Bronchial epithelial cell (primary cell): ENCODE measurements at places on chromosomes 4 and X.

- DNase-seq, result no peak
Observed at GRCh38 chr4:185991770-185992169, 77.2 kb upstream of the TLR3 start.

- no peak for DNase-seq
Observed at GRCh38 chr4:176350671-176351070, 30.9 kb downstream of the SPCS3 start.

DNA sequence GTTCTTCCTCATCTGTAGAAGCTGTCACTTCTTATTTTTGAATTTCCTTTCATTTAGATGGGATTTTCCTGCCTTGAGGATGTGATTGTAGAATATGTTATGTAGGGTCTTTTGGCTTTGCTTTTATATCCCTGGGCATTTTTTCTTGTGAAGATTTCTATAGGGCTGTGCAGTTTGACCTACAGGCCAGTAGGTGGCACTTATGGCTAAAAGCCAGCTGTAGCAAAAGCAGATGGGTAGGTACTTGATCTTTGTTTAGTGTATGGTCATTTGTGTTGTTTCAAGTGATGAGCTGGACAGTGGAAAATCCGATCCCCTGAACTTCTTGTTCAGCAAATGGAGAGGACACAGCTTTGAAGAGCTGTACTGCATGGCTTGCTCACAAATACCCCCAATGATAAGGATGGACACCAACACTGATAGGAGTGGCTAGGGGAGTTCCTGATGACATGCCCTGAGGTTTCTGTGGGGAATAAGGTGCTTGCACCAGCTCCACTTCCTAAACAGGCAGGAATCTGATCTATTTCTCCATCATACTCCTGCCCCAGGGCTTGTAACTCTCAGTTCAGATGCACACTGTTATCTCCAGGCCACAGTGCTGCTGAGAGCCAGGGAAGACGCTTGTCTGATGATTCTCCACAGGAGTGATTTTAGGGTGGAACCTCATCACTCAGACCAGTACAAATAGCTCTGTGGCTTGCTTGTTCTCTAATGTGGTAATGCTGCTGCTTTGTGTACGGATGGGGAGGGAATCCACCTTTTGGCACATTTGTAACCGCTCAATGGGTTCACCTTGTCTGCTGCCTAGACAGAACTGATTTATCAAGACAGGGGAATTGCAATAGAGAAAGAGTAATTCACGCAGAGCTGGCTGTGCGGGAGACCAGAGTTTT lies 417.1 kb upstream of the MAGEB16 start:
- DNase-seq, result peak; percentile 40

GRCh38 chr4:95155759-95156451 lies 392.9 kb downstream of the UNC5C start:
- peak; percentile 46 for DNase-seq

- DNase-seq, result no peak
Observed at GRCh38 chr4:61727286-61727685, 527.2 kb downstream of the ADGRL3 start.

DNA sequence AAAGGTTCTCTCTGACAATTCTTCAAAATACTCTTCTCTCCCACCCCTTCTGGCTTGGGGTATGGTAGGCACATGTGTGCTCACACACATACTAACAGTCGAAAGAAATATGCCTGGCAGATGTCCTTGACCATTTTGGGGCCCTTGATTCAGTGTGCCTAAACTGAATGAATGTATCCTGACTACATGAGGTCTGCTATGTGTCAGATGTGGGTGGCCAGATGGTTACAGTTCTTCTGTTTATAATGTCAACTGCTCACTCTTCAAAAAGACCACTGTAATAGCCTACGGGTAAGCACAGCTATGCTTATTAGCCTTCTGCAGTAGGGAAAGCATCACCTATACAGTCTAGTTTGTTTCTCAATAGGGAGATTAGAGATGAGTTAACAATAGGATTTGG lies 63.7 kb upstream of the VEGFC start:
- DNase-seq, result no peak

GRCh38 chr4:21248331-21248730 lies 548.1 kb downstream of the PACRGL start:
- no peak for DNase-seq

- DNase-seq, result no peak
Observed at GRCh38 chr4:477686-478085, 21.3 kb downstream of the ZNF721 start.
